ENCODE measurements at places on chromosomes 6 and 20.

- DNase-seq: no peak
Observed at GRCh38 chr6:52539607-52540006, 37.3 kb downstream of the TRAM2 start.

GRCh38 chr6:105273589-105273988, 93.8 kb upstream of the POPDC3 start:
- no peak for DNase-seq

- DNase-seq: peak; percentile 48
Observed at GRCh38 chr20:53847139-53847836, 223.1 kb downstream of the BCAS1 start.

DNA sequence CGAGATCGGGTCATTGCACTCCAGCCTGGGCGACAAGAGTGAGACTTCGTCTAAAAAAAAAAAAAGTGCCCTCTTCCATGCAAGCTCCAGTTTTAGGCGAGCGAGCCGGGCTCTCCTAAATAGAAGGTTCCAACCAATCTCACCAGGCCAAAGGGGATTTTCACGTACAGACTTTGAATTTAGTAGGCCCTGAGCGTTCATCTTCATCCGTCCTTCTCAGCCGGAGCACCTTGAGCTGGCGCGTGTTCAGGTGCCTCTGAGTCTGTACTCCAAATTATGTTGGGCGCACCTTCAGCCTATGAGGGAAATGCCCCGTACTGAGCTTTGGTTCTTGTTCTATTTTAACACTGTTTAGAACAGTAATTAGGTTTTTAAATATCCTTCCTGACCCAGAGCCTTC, 817 bp upstream of the TAP2 start:
- DNase-seq: no peak

GRCh38 chr6:119960036-119960435, 610.5 kb upstream of the MAN1A1 start:
- DNase-seq: no peak

DNA sequence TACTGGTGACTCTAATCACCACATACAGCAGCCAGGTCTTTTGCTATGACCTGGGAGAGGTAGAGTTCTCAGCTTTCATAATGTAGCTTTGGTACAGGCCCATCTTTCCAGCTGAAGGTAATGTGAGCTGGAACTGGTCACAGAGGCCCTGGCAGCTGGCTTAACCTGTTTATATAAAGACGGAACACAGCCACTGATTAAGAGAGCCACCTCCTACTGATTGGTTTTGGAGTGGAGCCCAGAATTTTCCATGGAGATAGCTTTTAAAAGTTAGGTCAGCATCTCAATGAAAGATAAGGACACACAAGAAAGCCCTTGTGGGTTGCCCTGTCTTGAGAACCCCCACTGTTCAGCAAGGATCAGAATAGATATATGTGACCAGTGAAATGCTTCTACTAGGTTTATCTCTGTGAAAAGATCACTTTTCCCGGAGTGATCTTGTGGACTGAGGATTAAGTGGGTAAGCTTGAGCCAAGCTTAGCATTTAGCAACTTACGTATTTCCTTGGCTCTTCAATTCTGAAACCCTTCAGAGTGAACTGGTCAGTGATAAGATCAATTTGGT, 213.7 kb upstream of the CITED2 start:
- no peak for DNase-seq

- DNase-seq: no peak
Observed at GRCh38 chr6:131846905-131847304, 39.1 kb downstream of the ENPP1 start.

- DNase-seq: no peak
Observed at GRCh38 chr20:53428996-53429395, 164.6 kb downstream of the ZNF217 start.

DNA sequence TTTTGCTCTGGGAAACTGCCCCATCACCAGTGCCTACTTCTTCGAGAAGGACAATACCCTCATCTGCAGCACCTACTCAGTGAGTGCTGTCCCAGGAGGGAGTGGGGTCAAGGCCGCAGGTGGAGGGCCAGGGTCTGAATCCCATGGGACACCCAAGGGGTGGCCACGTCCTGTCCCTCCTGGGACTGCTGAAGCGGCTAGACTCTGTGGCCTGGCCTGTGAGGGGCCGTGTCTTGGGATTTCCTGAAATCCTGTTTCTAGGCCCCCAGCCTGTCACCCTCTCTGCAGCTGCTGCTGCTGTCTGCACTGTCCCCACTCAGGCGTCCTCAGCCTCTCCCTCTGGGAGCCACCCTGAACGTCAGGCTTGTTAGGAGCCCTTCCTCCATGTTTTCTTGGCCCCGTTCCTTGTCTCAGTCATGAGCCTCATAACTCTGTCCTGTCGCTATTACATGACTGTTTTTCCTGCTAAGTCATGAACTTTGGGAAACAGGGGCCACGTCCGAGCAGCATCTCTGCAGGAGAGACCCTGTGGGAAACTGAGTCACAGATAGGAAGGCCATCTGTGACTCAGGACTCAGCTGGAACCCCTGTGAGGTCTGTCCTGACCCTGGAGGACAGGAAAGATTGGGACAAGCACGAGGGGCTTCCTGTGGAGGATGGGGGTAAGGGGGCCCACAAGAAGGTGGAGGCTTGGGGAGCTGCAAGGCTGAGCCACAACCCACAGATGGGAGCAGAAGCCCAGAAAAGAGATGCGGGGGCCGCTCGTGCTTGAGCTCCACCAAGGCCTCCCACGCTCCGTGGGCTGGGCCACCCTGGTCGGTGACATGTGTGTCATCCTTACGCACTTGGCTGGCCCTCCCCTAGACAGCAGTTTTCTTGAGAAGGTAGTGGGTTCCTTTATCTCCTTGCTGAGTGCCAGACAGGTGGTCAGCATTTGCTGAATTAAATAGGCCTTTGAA, 49.9 kb downstream of the EFCAB8 start:
- no peak for DNase-seq

- DNase-seq: no peak
Observed at GRCh38 chr6:23591761-23592160, 534.3 kb upstream of the NRSN1 start.

GRCh38 chr20:22807646-22808244, 223.4 kb upstream of the FOXA2 start:
- DNase-seq: no peak

- DNase-seq: no peak
Observed at GRCh38 chr6:118297821-118298220, 250.3 kb upstream of the PLN start.

DNA sequence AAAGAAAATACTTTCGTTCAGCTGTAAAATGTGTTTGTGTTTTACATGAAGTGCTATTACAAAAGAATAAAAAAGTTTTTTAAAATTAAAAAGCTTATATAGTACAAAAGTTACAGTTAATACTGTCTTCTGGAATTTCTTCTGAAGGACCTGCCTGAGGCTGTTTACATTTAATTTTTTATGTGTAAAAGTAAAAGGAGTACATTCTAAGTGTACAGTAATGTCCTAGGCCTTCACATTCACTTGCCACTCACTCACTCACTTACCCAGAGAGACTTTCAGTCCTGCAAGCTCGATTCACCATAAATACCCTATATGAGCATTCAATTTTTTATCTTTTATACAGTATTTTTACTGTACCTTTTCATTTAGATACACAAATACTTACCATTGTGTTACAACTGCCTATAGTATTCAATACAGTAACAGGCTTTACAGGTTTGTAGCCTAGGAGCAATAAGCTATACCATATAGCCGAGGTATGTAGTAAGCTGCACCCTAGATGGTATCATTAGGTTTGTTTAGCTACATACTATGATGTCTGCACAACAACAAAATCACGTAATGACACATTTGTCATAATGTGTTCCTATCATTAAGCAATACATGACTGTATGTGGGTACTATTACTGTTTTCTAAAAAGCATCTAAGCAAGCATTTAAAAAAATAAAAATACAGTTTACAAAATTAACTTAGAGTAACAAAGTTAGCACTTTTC, 33.0 kb downstream of the RNF146 start:
- DNase-seq: no peak

DNA sequence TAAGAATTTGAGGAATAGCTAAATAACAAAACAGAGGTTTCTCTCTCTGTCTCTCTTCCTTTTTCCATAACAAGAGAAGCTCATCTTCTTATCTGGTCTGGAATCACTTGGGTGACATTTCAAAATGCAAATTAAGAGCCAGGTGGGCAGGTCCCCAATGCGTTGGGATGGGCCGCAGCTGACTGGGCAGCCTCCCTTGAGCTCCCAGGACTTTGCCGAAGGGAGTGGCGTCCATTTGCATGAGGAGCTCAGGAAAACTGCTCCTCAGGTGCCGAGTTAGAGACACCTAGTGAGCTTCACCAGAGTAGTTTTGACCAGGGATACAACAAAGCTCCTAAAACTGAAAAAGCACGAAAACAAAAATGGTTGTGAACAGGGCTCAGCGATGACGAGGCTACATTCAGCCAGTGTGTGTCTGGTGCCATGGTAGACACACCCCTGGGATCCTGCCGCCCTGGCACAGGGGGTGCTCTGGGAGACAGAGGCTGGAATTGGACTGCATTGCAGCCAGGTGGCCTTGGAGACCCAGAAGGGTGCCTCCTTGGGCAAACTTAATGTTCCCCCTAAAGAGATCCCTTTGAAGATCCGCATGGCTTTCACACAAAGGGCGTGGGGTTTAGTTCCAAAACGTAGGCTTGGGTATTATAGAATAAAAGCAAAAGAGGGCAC, 13.5 kb upstream of the SERPINB6 start:
- DNase-seq: no peak

DNA sequence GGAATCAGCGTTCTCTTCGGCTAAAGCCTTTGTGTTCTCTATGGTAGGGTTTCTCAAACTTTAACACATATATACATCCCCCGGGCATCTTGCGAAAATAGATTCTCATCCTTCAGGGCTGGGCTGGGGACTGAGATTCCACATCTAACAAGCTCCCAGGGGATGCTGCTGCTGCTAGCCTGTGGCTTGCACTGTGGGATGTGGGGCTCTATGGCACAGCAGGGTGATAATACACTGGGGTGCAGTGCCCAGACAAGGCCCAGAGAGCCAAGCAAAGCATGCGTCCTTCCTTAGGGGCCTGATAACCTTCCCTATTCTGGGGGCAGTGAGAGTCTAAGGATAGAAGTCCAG, 102.0 kb downstream of the LAMP5 start:
- no peak for DNase-seq

DNA sequence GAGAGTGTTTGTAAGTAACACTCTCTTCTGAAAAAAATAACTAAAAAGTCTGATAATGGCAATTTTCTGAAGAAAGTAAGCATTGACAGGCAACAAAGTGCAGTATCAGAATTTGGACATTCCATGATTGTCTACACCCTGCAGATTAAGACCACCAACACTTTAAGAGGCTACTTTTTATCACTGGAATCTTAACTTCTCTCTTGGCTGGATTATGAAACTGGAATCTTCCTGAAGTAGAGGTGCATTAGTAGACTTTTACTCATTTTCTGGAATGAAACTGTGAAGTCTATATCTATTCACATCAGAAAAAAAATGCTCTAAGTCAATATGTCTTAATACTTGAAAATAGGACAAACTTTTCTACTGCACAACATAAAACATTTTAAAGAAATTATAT, 547.5 kb downstream of the COL12A1 start:
- no peak for DNase-seq

DNA sequence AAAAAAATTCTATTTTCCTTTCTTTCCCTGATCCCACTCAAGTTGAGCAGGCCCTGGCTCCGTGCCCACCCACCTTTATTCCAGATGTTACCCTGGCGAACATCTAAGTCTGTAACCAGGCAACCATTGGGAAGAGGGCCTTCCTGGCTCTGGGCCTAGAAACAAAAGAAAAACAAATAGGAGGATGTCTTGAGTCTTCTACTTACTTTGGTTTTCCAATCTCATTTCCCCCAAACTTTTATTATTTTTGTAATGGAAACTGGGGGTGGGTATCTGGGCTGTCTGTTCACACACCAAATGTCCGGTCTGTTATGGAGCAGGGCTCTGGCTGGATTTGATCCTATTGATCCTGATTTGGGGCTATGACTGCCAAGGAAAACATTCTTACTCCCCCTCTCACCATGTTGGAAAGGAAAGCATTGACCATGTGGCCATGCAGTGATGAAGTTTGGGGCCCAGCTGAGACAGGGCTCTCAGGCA, 744.1 kb downstream of the DHX35 start:
- DNase-seq: no peak

GRCh38 chr6:72855471-72855870, 233.6 kb downstream of the KCNQ5 start:
- DNase-seq: no peak

GRCh38 chr20:2986466-2986865, 57.0 kb upstream of the GNRH2 start:
- DNase-seq: peak; percentile 79

- DNase-seq: no peak
Observed at GRCh38 chr6:4977468-4977867, 26.4 kb downstream of the RPP40 start.

- DNase-seq: peak; percentile 81
Observed at GRCh38 chr20:49669601-49670189, 44.0 kb downstream of the B4GALT5 start.

GRCh38 chr6:131183427-131184095, 48.3 kb downstream of the AKAP7 start:
- DNase-seq: no peak

DNA sequence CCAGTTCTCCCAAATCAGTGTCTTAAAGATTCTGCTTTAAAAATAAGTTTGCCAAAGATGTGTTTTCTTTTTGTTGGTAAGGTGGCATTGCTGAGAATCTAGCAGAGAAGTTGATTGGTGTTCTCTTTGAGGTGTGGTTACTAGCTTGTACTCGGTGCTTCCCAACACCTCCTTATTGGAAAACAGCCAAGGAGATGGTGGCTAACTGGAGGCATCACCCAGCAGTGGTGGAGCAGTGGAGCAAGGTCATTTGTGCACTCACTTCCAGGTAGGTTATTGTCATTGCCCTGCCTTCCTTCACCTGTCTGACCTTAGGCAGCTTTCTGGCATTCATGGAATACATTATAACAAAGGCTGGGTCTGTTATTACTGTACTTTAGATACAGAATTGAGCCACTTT, 26.7 kb downstream of the RALGAPB start:
- DNase-seq: no peak

DNA sequence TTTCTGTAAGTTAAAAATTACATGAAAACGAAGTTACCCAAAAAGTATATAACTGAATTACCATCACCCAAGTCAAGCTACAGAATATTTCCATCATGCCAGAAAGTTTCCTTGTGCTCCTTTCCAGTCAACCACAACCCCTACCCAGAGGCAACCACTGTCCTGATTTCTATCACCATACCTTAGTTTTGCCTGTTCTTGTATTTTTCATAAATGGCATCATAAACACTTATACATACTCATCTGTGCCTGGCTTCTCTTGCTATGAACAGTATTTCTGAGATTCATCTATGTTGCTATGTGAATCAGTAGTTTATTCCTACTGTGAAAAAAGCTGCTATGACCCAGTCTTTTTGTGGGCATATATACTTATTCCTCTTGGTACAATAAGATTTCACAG, 7.4 kb downstream of the FKBP5 start:
- peak; percentile 47 for DNase-seq

Data from activated CD4-positive, alpha-beta T cell treated with anti-CD3 and anti-CD28 coated beads, Interleukin-2, Interleukin-6, amounts not matched to agents 100 ng/mL and 50 ng/mL, durations not matched to agents 16 hours and 8 hours (primary cell).